ENCODE measurements at places on chromosomes 6 and 20.

DNA sequence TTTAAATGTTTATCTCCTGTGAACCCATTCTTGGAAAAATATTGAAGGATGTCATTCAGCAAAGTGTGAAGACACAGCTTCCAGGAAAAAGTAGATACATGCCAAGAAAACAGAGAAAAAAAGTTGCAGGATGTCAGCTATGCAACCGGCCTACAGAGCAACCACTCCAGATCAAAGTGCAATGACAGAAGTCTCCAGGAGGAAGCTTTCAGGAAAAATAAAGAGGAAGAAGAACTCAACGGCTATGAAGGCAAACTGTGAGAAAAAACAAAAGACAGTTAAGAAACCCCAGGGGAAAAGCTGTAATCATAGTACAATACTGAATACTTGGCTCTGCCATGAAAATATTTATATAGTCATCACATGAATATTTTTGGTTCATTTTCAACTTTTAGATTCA lies 30.6 kb downstream of the REPS1 start:
- no peak for DNase-seq

DNA sequence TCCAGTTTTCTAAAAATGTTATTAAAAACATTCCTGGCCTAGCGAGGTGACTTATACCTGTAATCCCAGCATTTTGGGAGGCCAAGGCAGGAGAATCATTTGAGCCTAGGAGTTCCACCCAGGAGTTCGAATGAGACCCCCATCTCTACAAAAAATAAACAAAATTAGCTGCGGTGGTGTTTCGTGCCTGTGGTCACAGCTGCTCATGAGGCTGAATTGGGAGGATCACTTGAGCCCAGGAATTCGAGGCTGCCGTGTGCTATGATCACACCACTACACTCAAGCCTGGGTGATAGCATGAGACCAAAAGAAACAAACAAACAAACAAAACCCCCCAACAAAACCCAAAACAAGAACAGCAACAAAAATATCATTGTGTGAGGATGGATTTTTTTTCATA lies 19.8 kb upstream of the POLR1H start:
- DNase-seq, result no peak

GRCh38 chr6:156309017-156309416 lies 468.2 kb upstream of the ARID1B start:
- no peak for DNase-seq

DNA sequence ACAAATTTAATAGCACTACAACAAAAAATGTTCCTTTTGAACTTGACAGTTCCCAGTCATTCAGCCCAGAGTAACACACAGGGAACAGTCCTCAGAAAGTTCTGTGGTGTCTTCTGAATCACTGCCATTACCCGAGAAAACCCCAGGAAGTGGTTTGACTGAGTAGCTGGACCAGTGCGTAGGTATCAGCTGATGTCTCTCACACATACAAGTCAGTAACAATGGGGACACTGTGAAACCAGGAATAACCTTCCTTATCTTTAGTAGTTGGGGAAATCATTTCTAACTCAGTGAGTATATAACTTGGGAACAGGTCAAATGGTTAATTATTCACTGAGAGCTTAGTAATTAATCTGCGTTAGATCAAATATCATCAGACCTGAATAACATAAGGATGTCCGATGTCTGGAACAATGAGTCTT lies 73.1 kb downstream of the HIVEP2 start:
- DNase-seq, result no peak

DNA sequence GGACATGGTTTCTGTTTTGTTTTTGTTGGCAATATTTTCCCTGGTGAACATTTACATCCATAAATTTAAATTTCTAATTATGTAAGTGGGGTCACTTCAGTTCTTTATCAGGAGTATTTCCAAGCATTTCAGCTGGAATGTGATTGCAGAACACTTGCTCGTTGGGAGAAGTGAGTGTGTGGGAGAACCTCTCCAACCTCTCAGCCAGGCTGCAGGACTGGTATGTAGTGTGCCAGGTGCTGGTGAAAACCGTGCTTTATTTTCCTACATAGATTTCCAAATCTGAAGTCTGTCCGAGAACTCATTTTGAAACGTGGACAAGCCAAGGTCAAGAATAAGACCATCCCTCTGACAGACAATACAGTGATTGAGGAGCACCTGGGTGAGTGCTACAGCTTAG lies 6.3 kb downstream of the RPL7L1 start:
- DNase-seq, result no peak

GRCh38 chr6:5718231-5718947 lies 288.3 kb downstream of the NRN1 start:
- DNase-seq, result no peak

Data from psoas muscle (tissue), 8 donors.